ENCODE measurements at places on chromosomes 5 and 9.

DNA sequence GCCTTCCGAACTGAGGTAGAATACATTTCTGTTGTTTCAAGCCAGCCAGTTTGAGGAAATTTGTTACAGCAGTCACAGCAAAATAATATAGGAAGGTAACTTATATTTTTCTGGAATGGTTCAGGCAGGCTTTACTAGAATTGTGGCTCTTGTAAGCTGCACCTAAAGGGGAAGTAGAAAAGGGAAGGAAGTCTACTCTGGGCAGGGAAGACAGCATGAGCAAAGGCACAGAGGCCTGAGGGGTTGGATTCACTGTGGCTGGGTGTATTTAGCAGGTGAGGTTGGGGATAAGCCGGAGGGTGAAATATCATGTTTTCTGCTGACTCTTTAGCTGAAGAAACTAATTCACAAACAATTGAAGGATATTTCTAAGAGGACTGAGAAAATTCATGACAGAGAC lies 183.5 kb downstream of the GAS1 start:
- DNase-seq: no peak

GRCh38 chr5:180072256-180072548 lies 643 bp upstream of the RNF130 start:
- DNase-seq: no peak

GRCh38 chr9:120438836-120439546 lies 141.0 kb downstream of the CDK5RAP2 start:
- DNase-seq: no peak

DNA sequence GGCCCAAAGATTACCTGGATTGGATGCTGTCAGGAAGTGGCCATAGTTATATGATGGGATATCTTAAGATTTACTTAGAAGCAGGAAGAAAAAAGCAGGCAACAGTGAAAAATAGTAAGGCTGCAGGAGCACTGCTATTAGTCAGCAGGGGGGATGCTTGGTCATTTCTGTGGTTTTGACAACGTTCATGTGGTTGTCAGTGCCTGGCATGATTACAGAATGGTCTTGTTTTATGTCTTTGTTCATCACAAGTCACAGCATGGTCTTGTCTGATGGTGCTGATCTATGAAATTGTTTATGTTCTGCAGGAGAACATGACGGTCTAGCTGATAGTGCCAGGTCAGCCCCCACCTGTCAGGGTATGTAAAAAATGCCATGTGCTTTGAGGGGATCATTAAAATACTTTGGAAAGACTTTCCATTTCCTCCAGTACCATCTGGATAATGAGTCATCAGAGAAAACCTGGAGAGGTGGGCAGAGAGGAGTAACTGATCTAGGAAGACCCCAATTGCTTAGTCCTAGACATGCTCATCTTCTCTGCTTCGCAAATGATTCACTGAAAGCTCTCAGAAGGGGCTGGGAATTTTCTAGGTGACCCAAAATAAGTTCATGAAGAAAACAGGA lies 48.5 kb downstream of the PLGRKT start:
- DNase-seq: no peak

- DNase-seq: no peak
Measured at GRCh38 chr5:28743025-28743715, 1704.8 kb upstream of the CDH9 start.

DNA sequence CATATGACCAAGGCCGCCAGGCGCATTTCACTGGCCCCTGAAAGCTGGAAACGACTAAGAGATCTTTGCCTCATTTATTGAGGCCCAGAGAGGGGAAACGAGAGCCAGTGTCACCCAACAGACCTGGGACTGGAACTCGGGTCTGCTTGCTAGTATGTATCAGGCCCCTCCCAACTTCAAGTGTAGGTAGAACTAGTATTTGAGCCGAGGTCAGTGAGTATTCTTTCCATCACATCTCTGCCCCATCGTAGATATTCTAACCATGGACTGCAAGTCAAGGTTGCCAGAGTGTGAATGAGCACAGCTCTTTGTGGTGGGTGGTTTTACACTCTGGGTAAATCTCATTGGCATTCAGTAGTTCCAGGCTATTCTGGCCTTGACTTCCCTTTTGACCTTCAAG lies 42.2 kb downstream of the GPR107 start:
- no peak for DNase-seq

GRCh38 chr9:35907711-35908503 lies 1.4 kb upstream of the SPAAR start:
- peak; percentile 87 for DNase-seq

DNA sequence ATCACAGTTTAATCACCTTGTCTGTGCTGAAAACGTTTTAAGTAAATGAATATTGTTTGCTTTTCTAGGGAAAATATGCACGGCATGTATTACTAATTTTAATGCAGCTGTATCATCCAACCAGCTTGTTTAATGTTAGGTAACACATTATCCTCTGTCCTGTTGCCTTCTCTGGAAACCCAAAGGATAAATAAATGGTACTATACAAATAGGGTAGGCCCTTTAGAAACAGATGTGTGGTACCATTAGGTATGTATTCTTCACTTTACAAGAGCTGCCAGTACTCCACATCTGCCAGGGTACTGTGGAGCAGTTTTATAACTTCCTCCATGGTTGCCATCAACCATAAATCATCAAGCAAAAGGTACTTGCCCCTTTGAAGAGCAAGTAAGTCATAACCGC lies 42.9 kb downstream of the FAF2 start:
- no peak for DNase-seq

DNA sequence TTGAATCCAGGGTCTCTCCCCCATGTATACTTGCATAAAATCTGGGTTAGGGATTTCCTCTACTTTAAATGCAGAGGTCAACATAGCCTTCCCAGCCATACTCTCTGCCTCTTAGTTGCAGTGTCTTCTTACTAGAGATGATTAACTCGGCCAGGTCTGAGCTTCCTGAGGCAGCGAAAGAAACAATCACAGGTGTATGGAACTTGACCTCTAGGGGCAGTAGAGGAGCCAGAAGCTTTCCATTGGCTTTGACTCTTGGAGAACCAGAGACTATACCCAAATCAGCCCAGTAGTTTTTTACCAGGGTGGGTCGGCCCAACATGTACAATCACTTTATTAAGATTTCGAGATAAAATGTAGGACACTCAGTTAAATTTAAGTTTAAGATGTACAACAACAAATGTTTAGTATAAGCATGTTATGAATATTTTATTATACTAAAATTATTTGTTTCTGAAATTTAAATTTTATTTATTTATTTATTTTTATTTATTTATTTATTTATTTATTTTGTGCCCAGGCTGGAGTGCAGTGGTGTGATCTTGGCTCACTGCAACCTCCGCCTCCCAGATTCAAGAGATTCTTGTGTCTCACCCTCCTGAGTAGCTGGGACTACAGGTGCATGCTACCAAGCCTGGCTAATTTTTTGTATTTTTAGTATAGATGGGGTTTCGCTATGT lies 48.0 kb upstream of the DMRT3 start:
- DNase-seq: no peak

- no peak for DNase-seq
Measured at GRCh38 chr5:111229871-111230810, 6.0 kb downstream of the CAMK4 start.

- DNase-seq: no peak
Measured at GRCh38 chr5:173500213-173500560, 116.3 kb downstream of the BOD1 start.

DNA sequence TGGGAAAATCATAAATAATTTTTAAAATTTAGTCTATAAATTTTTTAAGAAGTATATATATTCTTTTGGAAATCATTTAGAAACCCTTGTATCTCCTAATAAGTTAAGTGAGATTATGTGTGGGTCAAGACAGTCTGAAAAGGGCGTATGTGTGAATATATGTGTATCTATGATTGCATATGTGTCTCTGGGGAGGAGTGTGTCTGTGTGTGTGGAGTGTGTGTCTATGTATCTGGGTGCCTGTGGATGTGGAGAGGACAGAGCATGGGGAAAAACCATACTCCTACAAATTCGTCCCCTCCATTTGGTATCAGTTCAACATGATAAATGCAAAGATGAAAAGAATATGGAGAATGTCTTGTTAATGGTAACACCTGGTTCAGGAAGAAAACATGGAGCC lies 342.0 kb upstream of the ACTBL2 start:
- DNase-seq: no peak

- DNase-seq: peak; percentile 30
Measured at GRCh38 chr9:134553061-134553891, 88.3 kb upstream of the COL5A1 start.

- DNase-seq: no peak
Measured at GRCh38 chr5:92944903-92945604, 636.0 kb downstream of the NR2F1-AS1 start.

- no peak for DNase-seq
Measured at GRCh38 chr5:29811914-29812679, 1381.4 kb upstream of the CDH6 start.

DNA sequence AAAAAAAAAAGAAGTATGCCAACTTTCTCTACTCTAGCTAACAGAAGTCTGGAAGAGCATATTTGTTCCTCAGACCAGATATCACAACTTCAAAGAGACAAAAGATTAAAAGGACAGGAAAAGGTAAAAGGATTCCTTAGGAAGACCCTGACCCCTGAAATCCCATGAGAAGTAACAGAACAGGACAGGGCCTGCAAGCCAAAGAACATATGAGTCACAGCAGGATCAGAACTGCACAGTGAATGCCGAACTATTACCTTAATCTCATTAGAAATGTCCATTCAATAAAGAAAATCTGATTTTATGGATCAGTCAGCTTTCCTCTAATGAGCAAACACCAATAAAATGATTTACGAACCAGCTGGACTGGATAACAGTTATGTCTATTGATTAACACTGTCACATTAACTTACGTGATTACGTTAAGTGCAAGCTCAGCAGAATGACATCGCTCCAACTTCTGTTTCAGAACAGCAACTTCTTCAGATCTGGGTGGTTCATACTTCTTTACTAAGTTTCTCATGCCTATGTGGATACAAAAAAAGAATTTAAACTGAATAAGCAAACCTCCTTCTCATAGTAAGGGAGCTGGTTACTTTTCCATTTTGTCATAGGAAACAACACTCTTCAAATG lies 13.6 kb downstream of the CCNH start:
- no peak for DNase-seq

GRCh38 chr9:100131216-100131615 lies 32.2 kb downstream of the INVS start:
- no peak for DNase-seq

GRCh38 chr5:133917785-133918184 lies 50.6 kb downstream of the C5orf15 start:
- no peak for DNase-seq

DNA sequence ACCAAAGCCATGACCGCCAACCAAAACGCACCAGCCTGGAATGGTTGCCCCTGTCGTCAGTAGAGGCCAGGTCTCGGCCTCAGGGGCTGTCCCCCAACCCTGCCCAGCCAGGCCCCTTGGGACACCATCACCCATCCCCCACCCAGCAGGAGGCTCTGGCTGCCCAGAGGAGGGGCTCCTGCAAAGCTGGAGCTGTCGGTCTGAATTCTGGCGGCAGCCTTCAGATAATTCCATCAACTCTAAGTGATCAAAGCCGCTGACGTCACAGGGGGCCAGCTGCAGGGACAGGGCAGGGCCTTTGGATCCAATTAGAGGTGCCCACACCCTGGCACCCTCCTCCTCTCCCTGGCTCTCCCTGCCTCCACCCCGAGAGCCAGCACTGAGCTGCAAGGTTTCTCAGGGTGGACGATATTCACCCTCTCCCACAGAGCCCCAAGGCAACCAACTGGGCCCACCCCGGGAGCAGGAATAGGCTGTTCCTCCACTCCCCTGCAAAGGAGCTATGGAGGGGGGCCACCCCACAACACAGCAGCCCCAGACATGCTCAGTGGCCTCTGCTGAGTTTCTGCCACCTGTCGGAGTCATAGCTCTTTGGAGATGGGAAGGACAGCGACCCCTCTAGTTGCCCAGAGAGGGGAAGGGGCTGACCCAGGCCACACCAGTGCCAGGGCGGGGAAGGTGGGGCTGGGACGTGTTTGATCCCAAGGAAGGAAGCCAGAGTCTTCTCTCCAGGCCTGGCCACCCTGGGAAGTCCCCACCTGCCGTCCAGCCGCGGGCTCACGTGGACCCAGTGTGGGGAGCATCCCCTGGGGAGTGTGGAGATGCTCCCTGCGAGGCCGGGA lies 78.4 kb downstream of the NTNG2 start:
- DNase-seq: no peak

DNA sequence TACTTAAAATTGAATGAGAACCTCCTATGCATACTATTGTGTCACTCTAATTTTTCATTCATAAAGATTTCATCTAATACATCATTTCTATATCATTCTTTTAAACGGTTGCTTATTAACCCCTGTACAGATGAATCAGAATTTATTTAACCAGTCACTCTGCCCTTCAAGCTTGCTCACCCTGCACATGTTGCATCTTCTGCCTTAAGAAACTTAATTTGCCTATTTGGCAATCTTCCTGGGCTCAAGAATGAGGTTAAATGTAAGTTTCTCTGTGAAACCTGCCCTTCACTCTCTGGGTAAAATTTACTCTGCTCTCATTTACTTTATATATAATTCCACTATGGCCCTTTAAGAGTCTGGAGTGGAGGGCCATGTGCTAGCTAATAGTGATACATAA lies 434.7 kb upstream of the ZNF608 start:
- no peak for DNase-seq

DNA sequence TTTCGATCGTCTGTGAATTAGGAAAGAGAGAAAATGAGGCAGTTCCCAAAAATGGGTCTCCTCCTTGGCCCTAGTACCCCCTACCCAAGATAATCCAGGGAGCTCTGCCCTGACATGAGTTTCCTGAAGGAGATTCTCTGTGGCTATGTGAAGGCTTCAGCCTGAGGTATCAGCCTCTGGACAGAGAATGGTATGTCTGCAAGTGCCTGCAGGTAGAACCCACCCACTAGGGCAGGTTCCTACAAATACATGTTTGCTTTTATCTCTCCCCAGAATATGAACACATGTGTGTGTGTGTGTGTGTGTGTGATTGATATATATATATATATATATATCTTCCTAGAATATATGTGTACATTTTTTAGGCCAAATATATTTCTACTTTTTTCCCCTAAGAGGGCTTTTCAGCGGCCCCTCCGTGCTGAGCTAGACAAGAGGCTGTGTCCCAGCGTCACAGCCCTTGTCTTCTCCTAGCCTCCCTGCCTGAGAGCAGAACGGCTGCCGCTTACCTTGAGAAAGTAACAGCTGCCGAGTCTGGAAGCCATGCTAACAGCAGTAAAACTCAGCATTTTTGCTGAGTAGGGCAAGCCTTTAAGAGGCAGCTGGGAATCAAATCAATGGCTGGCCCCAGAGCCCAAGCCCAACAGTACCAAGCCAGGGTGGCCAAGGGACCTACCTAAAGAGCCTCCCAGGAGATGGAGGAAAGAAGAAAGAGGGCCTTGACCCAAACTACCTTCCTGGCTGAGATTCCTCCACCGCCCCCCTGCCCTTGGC lies 2.1 kb downstream of the BRINP1 start:
- DNase-seq: no peak
